ENCODE measurements at places on chromosomes 7 and 10.

DNA sequence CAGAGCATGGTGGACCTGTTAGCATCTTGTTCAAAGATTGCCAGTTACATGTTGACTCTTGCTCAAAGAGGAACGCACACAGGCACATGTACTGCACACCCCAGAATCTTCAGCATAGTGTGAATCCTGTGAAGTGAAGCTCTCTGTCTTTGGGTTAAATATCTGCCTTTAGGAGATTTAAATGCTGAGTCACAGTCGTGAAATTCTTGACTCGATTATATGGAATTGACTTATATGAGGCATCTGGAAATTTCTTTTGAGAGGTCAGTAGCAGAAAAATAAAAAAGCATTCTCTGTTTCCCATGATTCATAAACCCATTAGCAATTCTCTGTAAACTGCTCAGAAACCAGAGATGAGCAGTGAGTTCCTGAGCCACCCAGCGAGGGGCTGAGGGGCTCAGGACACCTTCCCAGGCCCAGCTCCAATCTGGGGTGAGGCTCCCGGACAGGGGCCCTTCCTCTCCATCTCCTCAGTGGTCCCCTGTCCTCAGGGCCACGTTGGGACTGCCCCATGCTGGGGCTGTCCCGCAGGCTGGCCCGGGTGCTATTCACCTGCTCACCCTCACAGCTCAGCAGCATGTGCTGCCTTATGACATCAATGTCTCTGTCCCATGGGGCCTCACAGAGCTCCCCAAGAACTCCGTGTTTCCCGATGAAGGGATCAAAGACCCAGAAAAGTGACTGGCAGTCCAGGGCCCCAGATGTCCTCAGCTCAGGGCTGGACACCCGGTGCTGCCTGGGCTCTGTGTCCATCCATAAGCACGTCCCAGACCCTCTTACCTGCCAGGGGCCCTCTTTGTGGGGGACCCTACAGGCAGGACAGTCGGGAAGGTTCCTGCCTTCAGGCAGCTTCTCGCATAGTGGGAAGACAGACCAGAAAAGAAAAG is 50.0 kb upstream of the INSIG1 start:
- no peak for DNase-seq

GRCh38 chr10:82340166-82340565 is 465.2 kb downstream of the NRG3 start:
- DNase-seq = no peak

DNA sequence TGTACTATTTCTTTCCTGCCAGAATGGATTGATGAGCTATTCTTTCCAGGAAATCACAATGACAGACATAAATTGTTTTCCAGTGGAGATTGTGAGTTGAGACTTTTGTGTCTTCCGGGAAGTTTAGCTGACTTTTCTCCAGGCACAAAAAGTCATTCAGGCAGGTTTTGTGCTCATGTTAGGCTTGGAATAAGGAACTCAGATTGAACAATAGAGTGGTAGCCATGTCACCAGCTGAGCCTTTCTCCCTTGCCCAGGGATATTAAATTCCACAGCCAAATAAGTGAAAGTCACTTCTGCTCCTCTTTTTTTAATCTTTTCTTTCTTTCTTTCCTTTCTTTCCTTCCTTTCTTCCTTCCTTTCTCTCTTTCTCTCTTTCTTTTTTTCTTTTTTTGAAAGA is 559.6 kb downstream of the GALNT17 start:
- DNase-seq = no peak

GRCh38 chr7:92330835-92331438 is 85.2 kb downstream of the ANKIB1 start:
- no peak for DNase-seq

DNA sequence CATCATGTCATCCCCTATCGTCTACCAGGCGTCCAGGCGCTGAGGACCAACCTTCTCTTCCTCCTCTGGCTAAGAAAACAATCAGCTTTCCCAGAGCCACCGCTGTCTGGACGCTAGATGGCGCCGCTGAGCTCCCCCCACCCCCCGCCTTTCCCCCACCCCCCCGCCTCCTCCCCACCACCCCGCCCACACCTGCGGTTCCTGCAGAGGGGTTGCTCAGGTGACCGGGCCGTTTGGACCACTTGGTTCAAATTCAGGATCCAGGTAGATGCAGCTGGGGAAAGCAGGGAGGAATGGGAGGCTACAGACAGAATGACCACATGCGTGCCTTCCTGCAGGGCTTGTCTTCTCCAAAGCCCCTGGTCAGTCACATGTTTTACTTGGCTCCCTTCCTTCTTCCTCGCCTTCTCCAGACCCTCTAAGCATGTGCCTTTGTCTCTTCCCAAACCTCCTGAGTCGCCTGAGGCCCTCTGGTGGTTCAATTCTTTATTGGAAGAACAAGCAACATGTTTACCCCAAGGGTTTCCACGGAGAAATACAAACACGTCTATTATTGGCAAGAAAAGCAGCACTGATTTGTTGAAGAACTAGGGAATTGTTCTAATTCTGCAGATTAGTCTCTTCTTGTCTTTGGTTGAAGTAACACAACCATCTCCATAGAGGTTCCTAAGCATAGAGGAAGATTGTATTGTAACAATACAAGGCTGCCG is 24.7 kb downstream of the AOC1 start:
- DNase-seq = no peak

DNA sequence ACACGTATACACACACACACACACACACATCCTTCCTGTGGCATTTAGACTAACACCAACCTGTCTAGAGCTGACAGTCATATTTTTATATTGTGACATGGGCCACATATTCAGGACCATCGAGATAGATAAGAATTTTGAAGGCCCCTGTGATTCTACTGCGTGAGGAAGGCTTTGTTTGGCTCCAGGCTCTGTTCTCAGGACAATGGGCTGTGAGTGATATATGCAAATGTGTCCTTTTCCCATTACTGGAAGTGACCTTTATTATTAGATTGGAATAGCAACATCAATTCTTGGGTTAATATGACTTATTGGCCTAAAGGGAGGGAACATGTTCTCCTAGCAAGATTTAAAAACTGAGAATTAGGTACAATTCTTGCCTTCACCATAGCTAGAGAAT is 156.1 kb downstream of the SPAG6 start:
- no peak for DNase-seq

GRCh38 chr10:102669206-102670064 is 25.2 kb downstream of the TRIM8 start:
- no peak for DNase-seq

DNA sequence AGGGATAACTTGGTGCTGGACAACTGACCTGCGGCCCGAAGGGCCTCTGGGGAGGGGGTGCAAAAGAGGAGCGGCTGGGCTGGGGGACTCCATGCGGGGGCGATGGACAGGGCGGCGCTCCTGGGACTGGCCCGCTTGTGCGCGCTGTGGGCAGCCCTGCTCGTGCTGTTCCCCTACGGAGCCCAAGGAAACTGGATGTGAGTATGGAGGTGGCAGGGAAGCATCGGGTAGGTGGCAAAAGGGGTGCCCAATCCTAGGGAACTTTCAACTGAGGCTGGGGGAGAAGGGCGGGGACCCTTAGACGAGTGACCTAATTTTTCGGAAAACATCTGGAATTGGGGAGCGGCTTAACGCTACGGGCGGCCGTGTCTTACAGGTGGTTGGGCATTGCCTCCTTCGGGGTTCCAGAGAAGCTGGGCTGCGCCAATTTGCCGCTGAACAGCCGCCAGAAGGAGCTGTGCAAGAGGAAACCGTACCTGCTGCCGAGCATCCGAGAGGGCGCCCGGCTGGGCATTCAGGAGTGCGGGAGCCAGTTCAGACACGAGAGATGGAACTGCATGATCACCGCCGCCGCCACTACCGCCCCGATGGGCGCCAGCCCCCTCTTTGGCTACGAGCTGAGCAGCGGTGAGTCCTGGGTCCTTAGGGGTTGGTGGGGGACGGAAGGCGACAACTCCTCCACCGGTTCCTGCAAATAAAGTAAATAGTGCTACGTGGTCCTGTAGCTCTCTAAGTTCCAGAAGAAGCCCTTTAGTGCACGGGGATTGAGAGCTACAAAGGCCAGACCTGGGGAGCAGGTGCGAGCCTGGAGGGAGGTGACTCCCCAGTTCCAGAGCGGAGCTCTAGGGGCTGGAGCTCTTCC is 622 bp downstream of the WNT16 start:
- peak; percentile 51 for DNase-seq

GRCh38 chr7:31175672-31176071 is 123.6 kb downstream of the ADCYAP1R1 start:
- DNase-seq = no peak

GRCh38 chr10:117271427-117271826 is 30.5 kb downstream of the SLC18A2 start:
- DNase-seq = no peak

- no peak for DNase-seq
These were observed 25.9 kb downstream of the STEAP4 start for GRCh38 chr7:88280801-88281200.

DNA sequence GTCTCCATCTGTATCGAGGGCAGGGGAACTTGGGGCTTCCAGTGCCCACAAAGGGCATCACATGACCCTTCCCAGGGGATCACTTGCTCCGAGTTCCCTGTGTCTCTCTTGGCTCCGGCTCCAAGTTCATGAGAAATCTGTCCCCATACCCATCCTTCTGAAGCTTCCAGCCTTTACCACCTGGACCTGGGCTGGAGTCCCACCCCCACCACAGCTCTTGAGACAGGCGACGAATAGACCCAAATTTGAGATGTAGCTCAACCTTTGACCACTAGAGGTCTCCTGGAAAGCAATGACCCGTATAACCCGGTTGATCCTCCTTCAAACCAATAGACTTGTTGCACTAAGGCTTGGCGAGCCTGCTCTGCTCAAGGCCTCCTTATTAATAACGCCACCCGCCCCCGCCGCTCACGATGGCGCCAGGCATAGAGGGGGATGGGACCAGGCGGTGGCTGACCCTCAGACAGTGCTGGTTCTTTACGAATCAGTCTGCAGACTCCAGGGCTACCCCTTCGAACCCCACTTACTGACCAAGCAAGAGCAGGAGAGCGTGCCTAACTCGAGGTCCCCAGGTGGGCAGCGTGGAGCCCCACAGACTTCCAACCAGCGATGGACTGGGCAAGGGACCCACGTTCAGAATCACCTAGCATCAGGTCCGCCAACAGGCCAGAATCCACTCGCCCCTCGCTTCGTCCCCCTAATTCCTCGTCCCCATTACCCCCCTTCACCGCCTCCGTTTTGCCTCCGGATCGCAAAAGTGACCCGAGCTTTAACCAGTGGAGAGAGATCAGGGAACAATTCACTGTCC is 4.4 kb upstream of the ARID5B start:
- DNase-seq = peak; percentile 77

- DNase-seq = no peak
These were observed 149.0 kb upstream of the STEAP4 start for GRCh38 chr7:88455696-88456095.

- DNase-seq = no peak
These were observed 214.0 kb downstream of the MDFIC start for GRCh38 chr7:115135769-115136410.

DNA sequence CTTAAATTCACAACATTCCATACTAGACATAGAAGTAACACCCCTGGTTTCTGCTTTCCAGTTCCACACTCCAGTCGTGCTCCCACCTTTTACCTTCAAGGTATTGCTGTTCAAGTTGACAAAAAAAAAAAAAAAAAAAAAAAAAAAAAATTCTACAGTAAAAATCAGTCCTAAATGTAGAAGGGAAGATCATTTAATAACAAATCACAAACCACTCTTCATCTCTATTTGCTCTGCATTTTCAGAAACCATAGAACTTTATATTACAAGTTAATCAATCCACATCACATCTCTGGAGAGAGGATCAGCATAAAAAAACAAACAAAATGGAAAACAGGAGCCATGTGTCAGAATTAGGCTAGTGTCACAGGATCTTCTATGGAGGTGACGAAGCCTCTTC is 206.3 kb upstream of the KLF14 start:
- DNase-seq = no peak

DNA sequence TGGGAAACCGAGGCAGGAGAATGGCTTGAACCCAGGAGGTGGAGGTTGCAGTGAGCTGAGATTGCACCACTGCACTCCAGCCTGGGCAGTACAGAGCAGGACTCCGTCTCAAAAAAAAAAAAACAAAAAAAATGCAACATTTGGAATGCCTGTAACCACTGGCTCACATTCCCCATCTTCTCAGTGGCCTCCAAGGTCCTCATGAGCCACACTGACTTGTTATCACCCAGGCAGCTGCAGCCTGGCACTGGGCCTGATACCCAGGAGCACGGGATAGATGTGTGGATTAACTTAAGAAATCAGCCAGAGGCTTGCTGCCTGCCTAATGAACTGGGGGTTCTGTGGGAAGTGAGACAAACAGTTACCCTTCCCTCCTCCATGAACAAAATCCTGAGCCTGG is 23.0 kb downstream of the JCAD start:
- DNase-seq = no peak

GRCh38 chr10:30432622-30433305 is 1.2 kb upstream of the MAP3K8 start:
- DNase-seq = no peak

DNA sequence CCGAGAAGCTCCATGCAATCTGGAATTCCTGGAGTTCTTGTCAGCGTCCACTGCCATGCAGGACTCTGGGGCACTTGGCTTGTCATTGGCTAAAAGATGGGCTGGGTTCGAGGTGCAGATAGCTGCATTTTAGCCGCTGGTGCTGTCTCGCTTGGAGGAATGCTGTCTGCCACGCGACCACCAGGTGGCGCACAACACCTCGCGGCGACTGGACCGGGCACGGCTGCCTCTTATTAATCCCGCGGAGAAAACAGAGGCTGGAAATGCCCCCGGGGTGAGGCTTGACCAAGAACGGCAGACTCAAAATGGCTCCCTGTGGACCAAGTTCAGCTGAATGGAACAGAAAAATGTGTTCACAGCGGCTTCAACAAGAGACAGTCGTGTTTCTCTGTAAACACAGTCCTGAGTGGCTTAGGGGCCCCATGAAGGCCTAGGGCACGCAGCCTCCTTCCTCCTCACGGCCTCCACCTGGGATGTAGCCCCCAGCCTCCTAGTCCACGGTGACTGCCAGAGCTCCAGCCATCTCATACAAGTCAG is 46.2 kb downstream of the AOC1 start:
- DNase-seq = peak; percentile 57

DNA sequence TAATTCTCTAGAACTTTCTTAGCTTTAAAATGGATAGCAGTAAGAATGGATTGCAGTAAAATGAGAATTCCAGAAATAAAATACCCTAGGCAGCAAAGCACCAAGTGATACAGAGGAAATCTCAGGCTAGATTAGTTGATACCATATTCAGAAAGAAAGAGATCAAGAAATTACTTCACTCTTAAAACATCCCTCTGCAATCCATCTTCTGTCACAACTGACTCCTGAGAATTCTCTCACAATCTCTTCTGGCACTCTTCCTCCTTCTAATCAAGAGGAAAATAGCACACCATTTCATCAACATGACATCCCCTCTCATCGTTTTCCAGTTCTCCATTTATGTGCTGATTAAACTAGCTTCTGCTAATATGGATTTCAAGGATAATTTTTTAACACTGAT is 42.2 kb upstream of the LAMB1 start:
- DNase-seq = no peak

DNA sequence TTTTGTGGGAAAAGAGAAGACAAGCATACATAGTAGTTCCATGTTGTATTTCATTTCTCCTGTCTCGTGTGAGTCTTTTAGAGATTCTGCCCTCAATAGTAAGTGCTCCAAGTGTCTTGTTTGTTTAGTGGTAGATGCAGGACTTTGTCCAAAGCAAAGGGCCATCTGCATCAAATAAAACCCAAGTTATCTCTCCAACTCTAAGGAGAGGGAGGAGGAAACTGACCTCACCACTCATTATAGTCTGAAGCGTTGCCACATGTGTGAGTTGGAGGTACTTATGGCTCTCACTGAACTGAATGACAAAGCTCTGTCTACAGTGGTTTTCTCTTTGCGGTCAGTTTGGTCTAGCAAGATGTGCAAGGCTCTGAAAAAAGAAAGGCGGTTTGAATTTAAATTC is 272.6 kb downstream of the DOCK4 start:
- DNase-seq = no peak

Data from naive B cell (primary cell).